ENCODE measurements at places on chromosomes 5 and 9.

DNA sequence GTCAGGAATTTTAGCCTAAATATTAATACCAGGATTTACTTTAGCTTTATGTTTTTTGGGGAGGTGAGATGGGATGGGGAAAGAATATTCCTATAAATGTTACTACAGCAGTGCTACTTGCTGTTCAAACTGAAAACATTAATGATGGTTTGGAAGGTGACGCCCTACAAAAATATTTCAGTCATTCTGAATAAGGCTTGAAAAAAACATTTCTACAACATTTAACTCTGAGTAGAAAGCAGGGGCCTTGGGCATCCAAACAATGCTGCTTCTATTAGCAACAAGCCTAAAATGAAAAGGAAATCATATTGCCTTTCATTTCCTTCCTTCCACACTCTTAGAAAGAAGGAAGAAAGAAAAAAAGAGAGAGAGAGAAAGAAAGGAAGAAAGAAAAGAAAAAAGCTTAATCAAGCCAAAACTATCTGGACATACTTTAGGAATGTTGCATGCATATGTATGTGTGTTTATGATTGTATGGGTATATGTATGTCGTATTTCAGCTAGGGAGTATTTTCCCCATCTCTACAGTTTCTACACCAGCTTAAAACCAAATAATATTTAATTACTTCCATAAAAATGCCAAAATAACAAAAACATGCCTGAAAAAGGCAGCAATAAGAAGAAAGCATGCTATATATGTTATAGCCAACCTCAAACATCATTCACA is 16.3 kb upstream of the DAB2 start:
- DNase-seq, result peak; percentile 51

GRCh38 chr5:54313311-54314270 is 3.2 kb upstream of the ARL15 start:
- peak; percentile 17 for DNase-seq

DNA sequence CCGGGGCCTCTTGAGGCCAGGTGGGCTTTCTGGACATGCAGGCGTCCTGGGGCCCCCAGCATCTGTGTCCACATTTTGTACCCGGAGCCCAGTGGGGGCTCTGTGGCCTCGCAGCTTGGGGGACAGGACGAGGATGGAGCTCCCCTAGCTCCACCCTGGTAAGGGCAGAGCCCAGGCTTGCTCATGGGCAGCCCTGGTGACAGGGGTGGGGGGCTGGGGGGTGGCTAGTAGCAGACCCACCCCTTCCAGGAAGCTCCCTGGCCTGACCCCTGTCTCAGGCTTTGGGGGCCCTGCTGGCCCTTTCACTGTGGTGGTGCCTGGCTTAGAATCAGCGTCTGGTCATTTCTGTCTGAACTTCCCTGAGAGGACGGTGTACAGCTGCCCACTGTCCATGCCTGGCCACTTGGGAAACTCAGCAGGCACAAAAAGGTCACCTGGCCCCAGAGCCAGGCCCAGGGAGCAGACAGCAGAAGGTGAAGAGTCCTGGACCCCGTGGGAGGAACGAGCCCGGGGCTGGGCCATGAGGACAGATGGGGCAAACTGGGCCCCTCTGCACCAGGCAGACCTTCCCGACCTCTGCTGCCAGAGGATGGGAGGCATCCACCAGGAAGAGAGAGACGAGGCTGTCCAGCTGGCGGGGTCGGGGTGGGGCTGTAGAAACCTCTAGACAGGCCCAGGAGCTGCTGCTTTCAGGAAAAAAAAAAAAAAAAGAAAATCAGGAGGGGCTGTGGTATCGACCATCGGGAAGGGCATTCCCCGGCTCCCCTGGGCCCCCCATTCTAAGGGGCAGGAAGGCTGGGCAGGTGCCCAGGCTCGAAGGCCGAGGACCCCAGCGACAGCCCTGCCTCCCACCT is 52.8 kb downstream of the EXD3 start:
- no peak for DNase-seq

DNA sequence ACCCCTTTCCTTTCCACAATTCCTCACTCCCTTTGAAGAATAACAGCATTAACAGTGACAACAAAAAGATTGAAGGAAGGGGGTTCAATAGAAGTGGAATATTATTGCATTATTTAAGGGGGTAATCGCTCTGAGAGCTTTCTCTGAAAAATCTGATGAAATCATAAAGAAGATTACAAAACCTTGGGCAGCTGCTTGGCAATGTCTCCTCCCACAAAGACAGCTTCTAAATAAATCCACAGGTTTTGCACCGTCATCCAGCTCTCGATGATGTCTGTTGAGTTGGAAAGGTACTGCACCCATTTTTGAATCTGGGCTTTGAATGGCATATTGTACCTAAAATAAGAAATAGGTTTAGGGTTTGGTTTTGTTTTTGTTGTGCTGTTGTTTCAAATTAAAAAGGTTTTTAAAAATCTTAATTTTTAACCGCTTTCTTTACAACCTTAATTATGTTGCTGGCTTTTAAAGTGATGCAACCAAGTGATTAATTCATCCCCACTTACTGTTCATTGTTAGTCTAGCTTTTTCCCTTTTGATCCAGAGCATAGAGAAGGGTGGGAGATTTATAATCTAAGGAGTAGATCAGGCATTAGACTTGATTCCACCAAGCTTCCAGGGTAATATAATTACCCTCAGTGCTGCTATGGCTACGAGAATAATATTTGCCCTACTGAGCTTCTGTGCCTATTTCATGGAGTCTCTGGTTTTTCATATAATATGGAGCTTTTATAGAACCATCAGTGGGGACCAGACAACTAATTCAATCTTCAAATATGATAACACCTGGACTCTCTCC is 85.0 kb downstream of the DNAH5 start:
- DNase-seq, result no peak

GRCh38 chr9:33244137-33244784 is 4.3 kb downstream of the SPINK4 start:
- DNase-seq, result no peak

- DNase-seq, result peak; percentile 42
Observed at GRCh38 chr9:131833906-131834305, 94.0 kb upstream of the RAPGEF1 start.

- DNase-seq, result no peak
Observed at GRCh38 chr5:151581812-151582583, 9.1 kb downstream of the FAT2 start.

- no peak for DNase-seq
Observed at GRCh38 chr5:33549982-33550567, 109.3 kb downstream of the TARS1 start.

GRCh38 chr9:109641372-109641659 is 138.7 kb upstream of the PALM2AKAP2 start:
- DNase-seq, result no peak

GRCh38 chr9:137367506-137368430 is 55.2 kb downstream of the EXD3 start:
- DNase-seq, result no peak

DNA sequence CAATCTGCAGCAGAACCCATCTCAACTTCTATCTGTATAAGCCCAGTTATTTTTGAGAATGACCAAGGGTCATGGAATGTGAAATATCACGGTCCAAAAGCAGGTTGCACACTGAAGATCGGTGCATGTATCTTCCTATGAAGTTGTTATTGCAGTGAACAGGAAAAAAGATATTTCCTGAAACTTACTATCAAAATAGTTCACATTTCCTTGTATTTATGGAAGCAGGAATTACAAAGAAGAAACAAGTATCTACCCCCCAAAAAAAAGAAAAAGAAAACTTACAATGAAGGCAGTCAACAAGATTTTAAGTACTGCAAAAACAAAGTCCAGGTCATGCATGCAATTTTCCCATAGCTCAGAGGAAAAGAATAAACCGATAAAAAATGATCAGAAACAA is 70.0 kb downstream of the MPDZ start:
- peak; percentile 2 for DNase-seq

- DNase-seq, result peak; percentile 44
Observed at GRCh38 chr5:173581408-173582215, 34.8 kb downstream of the BOD1 start.

DNA sequence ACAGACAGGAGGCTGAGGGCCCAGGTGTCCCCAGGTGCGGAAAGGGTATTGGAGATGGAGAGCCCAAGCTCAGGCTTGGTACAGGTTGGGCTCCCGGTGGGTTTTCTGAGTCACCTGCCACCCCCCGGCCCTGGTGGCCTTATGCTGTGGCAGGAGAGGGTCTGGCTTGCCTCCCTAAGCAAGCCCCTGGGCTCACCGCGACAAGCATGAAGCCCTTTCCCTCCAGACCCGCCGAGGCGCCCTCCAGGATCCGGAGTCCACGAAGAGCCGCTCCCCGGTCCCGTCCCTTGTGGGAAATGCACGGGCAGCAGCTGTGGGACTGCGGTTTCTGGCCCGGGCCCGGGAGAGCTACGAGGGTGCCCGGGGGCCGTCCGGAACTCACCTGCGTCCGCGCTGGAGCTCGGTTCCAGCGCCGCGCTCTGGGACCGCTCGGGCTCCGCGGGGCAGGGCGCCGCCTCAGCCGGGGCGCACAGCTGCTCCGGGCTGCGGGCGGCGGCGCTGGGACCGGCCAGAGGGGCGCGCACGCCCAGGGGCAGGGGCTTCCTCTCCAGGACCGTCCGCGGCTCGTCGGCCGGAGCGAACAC is 757 bp downstream of the SAPCD2 start:
- no peak for DNase-seq

DNA sequence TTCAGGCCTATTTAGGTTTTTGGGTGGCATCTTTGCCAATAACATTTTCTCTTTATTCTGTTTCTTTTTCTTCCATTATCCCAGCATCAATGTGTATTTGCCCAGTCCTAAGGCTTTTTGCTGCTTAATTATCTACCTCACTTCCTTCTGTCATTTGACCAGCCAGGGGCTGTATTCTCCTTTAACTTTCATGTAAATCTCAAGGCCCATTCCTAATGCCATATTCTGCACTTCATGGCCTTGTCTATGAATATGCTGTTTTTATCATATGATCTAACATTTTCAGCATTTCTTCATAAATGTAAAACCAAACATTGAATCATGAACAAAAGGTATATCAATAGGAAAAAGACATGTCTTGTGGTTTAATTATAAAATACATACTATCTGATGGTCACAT is 108.7 kb downstream of the SSBP2 start:
- DNase-seq, result no peak

DNA sequence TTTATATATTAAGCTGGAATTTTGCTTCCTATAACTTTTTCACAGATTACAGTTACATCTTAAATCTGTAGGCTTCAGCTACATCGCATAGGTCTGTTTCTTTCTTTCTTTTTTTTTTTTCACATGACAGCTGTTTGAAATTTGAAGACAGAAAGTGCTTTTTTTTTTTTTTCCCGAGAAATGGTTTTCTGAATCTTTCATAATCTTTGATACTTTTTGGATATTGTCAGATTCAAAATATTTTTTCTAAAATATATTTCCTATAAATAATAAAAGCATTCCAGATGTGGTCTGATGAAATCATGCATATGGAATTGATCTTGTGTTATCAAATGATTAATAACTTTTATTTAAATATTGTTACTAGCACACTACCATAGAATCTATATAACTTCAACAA is 212.2 kb downstream of the TAF11L14 start:
- no peak for DNase-seq

DNA sequence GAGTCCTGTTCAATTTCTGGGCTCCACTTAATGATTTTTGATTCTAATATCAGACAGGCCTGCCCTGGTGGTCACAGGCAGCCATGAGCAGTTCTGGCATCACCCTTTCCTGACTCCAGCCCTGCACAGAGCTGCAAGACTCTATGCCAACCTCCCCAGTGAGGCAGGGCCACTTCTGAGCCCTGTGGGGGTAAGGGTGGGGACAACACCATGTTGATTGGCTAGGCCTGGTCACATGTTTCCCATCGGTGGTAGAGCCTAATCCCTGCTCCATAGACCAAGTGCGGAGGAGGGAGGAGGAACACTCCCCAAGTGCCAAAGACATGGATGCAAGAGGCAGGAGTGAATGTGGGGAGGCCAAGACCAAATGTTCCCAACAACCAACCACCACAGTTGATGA is 134.6 kb downstream of the PHF2 start:
- no peak for DNase-seq

DNA sequence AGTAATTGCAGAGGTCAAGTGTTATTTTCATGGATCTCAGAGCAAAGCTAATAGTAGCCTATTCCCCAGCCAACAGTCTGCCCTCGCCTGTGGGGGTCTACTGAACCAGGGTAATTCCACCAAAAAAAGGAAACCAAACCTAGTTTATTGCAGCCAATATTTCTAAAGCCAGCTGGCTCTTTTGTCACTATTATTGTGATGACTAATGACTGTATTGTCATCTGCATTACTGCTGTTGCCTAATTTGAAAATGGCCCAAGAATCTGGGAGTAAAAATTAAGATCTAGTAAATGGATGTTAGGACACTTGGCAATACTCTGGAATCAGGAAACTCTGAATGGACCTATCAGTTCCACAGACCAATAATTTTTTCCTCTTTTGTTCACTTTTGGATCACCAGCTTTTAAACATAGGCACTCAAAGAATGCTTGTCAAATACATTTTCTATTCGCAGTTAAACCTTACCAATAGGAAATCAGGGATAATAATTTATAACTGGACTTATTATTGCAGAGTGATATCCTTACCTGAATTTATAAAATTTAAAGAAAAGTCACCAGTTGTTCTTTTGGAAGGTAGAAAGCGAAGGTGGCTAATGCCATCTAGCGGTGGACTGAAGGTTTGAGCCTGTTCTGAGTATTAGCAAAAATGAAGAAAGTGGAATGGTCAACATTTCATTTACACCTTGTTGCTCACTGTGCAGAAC is 69.2 kb downstream of the SYK start:
- DNase-seq, result peak; percentile 40

- peak; percentile 45 for DNase-seq
Observed at GRCh38 chr9:73219985-73220626, 68.4 kb downstream of the ANXA1 start.

- peak; percentile 47 for DNase-seq
Observed at GRCh38 chr5:103021314-103021713, 98.6 kb downstream of the GIN1 start.

DNA sequence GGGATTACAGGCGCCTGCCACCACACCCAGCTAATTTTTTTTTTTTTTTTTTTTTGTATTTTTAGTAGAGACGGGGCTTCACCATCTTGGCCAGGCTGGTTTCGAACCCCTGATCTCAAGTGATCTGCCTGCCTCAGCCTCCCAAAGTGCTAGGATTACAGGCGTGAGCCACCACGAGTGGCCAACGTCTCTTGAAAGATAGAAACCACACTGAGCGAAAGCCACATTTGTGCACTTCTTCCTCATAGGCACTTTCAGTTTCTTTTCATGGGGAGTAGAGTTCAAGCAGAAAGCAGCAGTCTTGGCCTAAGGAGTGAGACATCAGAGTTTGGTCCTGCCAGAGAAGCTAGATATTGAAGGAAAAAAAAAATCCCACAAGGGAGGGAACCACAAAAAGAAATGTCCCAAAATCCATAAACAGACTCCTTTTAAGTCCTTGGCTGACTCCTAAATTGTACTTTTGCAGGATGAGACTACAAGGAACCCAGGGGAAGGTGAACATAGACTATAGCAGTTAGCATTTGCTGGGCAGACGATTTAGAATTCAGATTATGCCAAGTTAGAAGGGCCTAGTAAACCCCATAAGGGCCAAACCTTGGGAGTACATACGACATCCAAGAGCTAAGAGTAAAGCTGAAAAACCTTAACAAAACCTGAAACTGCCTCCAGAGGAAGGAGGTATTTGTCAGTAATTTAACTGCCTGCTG is 43.9 kb upstream of the GLIPR2 start:
- no peak for DNase-seq

- no peak for DNase-seq
Observed at GRCh38 chr9:118395415-118395814, 691.2 kb downstream of the TLR4 start.

All from fibroblast of skin of right biceps (primary cell).